ENCODE measurements at places on chromosomes 7 and 10.

DNA sequence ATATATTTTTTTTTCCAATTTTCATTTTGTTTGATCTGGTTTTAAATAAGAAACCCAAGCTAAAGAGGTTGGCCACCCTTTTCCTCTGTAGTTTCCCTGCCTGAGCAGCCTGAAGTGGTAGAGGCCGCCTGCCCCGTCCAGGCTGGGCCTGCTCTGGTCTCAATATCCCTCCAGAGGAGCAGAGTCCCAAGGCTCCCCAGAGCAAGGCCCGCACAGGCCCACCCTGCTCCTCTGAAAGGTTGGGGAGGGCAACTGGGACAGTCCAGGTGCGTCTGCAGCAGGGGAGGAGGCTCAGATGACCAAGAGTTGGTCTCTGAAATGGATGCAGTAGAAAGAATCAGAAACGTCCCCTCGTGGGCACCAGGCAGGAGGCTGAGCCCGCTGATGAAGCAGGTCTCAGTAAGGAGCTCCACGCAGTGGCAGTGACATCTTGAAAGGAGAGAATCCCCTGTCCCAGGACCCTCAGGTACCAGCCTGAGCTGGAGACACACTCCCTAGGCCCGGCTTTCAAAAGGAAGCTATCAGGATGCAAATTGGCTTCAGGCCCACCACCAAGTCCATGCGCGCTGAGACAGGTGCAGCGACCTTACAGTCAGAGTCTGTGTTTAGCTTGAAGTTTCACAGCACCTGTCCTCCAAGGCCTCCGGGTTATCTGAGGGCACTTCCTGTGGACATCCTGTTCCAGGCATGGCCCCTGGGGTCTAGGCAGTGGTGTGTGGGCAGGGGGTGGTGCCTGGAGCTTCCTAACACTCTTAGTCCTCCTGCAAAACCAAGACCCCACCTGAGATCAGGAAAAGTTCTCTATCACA lies 37.7 kb downstream of the EN2 start:
- DNase-seq, result no peak

GRCh38 chr7:117323305-117323850 lies 520 bp upstream of the WNT2 start:
- DNase-seq, result no peak

- DNase-seq, result no peak
Measured at GRCh38 chr7:78433421-78433820, 634.8 kb downstream of the PHTF2 start.

GRCh38 chr7:118802726-118803125 lies 578.2 kb downstream of the ANKRD7 start:
- no peak for DNase-seq

Measured in stimulated activated CD8-positive, alpha-beta memory T cell treated with anti-CD3 and anti-CD28 coated beads, Interleukin-12 subunit alpha, Interleukin-12 subunit beta, amount 100 ng/mL, for 4 hours (primary cell).